Frontal cortex (tissue), 4 donors: ENCODE measurements at places on chromosomes 12 and 14. TPM values are rescaled to one million over a fixed set of nuclear protein-coding genes. Genes with fewer than 3 reads are reported as not detected.

GRCh38 chr12:62258941-62259630, 1.1 kb upstream of the USP15 start:
- DNase-seq: no peak

DNA sequence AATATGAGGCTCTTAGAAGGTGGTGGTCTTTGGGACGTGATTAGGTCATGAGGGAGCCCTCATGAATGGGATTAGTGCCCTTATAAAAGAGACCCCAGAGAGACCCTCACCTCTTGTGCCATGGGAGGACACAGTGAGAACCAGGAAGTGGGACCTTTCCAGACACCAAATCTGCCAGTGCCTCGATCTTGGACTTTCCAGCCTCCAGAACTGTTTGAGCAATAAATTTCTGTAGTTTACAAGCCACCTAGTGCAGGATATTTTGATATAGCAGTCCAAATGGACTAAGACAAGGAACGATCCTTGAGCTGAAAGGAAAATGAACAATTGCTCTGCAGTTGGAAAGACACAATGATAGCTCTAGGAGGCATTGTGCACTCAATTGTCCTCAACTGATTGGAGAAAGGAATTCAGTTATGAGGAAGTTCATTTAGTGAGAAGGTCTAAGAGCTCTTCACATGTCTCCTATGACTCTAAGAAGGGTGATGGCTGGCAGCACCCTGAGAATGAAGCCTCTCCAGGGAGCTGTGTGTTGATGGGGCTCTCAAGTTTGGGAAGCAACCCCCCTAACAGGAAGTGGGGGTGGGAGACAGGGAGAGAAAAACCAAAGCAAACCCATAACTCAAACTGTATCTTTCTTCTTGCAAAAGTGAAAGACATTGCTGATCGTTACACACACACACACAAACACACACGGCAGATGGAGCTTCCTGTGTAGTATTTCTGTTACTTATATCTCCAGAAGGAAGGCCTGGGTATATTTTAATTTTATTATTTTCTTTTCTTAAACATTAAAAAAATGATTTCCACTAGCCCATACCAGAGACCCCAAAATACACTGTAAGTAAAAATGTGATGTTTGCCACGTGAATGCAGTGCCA, 21.0 kb downstream of the CHST11 start:
- no peak for DNase-seq

GRCh38 chr14:65434216-65434850, 21.8 kb downstream of the FUT8 start:
- DNase-seq: no peak

DNA sequence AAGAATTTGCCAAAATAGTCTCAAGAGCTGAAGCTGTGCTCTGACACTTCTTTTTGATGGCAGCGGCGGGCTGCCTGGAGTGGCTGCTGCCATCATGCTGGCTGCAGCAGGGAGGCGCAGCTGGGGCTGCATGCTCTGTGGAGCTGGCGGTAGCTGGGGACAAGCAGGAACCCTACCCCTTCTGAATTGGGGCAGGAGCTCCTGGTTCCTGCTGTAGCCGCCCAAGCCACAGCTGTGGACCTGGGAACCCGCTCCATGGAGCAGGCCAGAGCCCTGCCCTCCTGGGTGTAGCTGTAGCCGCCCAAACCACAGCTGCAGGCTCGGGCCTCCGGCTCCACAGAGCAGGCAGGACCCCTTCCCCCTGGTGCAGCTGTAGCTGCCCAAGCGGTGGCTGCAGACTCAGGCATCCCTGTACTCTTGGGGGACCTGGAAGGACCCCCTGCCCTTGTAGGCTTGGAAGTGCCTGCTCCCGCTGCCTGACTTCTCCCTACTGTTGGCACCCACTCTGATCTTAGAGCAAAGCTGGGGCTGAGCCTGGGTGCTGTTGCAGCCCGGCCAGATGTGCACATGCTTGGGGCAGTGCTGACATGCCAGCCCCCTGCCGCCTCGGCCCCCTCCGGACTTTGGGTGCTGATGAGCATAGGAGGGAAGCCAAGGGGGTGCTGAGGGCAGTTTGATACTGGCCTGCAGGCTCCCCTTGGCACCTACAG, 33.3 kb downstream of the APAF1 start:
- DNase-seq: no peak

Gene CIROP
- total RNA-seq: not detected

- DNase-seq: no peak
These were observed 46.8 kb upstream of the PCED1B start for GRCh38 chr12:47032644-47033043.

GRCh38 chr12:105831372-105831771, 307.4 kb downstream of the NUAK1 start:
- DNase-seq: no peak

DNA sequence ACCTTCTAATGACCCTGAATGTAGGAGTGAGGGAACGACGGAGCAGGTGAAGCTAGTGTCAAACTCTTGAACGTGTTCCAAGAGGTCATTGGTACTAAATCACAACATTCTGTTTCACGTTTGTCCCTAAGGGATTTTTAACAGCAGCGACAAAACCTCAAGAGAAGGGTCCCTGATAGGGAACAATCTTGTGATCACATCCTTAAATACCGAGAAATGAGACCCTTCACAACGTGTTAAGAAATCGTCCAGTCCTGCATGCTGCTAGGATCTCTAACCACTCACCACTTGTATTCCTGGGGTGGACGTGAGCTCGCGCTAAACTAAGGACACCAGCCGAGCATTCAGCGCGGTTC, 134.1 kb upstream of the KRAS start:
- no peak for DNase-seq

GRCh38 chr14:105128059-105128458, 40.5 kb downstream of the JAG2 start:
- no peak for DNase-seq

Gene PAH
- 0.82 TPM for total RNA-seq

Gene RNF212B
- not detected for total RNA-seq

GRCh38 chr12:3135522-3136461, 58.6 kb downstream of the TSPAN9 start:
- peak; percentile 64 for DNase-seq

DNA sequence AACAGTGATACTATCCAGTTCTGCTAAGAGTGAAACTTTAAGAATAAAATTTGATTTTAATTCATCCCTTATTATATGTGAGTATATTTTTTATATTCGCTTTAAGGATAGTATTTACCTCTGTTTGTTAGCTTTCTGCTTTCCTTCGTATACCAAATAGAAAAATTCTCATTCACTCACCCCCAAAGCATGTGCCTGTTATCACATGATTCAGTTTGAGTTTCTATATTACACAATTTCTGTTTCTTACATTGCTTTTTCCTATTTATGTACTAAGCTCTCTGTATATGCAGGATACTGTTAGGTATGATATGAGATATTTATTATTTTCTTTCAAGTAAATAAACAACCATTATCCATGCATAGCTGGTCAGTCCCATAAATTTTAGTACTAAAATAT, 275.2 kb downstream of the FBXL14 start:
- DNase-seq: no peak

GRCh38 chr14:29223947-29224346, 457.4 kb downstream of the FOXG1 start:
- no peak for DNase-seq

GRCh38 chr12:93848523-93849101, 171.4 kb downstream of the CRADD start:
- DNase-seq: no peak

Gene PGF
- total RNA-seq: 2.9 TPM

Gene PLEKHA5
- 69.7 TPM for total RNA-seq

DNA sequence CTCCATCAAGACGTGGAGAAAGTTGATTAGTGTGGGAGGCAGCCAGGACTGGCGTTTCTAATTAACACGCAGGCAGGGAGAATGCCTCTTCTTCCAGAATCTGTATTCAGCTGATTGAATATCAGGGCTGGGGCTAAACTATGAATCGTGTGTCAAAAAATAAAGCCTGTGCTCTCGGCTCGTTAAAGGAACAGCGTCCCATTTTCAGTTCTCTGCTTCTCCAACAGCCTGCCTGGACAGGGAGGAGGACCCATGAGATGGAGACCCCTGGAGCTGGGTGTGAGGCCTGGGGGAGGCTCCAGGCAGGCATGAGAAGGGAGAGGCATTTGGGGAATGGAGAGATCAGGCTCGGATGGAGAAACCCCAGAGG, 28.6 kb upstream of the LHX5 start:
- no peak for DNase-seq

Gene RIMKLB
- total RNA-seq: 164 TPM

Gene RASAL1
- 4.9 TPM for total RNA-seq

Gene PLEKHG3
- 7.3 TPM for total RNA-seq

GRCh38 chr14:33682760-33683159, 268.1 kb downstream of the EGLN3 start:
- no peak for DNase-seq

GRCh38 chr12:124143726-124144125, 151.2 kb upstream of the RFLNA start:
- DNase-seq: no peak

- no peak for DNase-seq
These were observed 3.5 kb upstream of the KLRK1 start for GRCh38 chr12:10393291-10393690.

Gene ATL1
- total RNA-seq: 95.8 TPM

Gene PLEK2
- total RNA-seq: 0.41 TPM

DNA sequence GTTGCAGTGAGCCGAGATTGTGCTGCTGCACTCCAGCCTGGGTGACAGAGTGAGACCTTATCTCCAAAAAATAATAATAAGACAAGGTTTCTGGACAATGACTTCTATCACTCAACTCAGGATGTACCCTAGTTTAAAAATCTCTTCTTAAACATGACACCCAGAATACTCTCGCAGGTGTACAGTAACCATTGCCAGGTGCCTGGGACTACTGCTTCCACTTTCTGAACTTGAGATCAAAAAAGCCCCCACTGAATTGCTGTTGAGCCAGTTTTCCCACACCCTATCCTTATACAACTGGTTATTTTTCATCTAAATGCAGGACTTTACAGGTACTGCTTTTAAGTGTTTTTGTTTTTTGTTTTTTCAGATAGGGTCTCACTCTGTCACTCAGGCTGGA, 36.3 kb downstream of the BORCS5 start:
- no peak for DNase-seq

Gene C12orf50
- not detected for total RNA-seq

GRCh38 chr14:75127903-75128595, 1.2 kb upstream of the NEK9 start:
- DNase-seq: no peak

GRCh38 chr12:10749700-10750384, 26.7 kb upstream of the YBX3 start:
- peak; percentile 31 for DNase-seq

DNA sequence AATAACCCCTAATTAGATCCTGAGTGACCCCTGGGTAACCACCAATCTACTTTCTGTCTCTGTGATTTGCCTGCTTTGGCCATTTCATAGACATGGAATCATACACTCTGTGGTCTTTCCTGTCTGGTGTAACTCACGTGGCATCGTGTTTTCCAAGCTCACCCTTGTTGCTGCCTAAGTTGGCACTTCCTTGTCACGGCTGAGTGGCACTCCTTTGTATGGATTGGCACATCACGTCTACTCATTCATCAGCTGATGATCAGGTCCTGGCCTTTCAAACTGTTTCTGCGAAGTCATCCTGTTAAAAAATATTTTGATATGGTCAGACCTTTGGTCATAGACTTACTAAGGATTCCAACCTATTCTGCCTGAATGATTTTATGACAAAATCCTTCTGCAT, 87.7 kb downstream of the GLT1D1 start:
- DNase-seq: no peak

- DNase-seq: no peak
These were observed 6.8 kb downstream of the KIF26A start for GRCh38 chr14:104144911-104145825.

- no peak for DNase-seq
These were observed 38.4 kb downstream of the AKAP6 start for GRCh38 chr14:32367516-32367915.

- no peak for DNase-seq
These were observed 54.7 kb downstream of the PPM1A start for GRCh38 chr14:60303745-60304144.

- no peak for DNase-seq
These were observed 305.3 kb upstream of the OR4E1 start for GRCh38 chr14:21978999-21979314.

Gene SLC38A2
- total RNA-seq: 252 TPM

DNA sequence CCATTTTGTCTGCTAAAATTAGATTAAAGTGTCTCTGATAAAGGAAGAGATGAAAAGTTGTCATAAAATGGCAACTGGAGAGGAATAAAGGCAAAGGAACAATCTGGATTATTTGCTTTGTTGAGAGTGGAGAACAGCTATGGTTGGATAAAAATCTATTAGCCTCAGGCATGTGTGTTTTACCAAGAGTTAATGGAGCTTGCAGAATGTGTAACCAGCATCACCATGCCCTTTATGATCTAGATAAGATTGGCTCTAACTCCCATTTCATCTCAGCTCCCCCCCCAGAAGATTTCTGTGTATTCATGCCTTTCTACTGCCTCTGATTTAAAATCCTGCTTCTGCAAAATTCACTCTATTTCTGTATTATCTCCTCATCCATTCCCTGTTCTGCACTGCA, 93.8 kb downstream of the GALC start:
- no peak for DNase-seq

GRCh38 chr12:110033888-110034287, 14.4 kb downstream of the C12orf76 start:
- no peak for DNase-seq

DNA sequence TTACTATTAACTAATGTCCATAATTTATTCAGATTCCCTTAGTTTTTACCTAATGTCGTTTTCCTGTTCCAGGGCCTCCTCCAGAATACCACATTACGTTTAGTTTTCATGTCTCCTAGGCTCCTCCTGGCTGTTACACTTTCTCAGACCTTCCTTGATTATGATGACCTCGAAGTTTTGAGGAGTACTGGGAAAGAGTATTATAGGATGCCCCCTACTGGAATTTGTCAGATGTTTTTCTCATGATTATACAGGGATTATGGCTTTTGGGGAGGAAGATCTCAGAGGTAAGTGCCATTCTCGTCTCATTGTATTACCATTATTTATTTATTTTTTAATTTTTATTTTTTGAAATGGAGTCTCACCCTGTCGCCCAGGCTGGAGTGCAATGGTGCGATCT, 17.7 kb upstream of the C1S start:
- no peak for DNase-seq

DNA sequence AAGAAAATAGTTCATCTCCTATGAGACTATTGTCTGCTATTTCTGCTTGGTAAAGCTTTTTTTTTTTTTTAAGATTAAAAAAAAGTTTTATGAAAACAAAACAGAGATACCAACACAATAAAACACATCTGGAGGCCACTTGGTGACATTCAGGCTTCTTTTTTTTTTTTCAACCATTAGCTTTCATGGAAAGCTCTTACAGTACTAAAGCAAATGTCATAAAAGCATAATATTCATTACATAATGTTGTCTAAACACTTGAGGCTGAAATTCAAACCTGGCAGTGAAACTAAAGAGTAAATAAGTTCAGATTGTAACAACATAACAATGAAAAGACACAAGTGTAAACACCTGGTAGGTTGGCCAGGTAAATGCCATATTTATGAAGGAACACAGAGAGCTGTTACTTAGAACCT, 14.7 kb downstream of the PRICKLE1 start:
- DNase-seq: no peak

Gene NKX2-1
- total RNA-seq: 0.82 TPM

- DNase-seq: no peak
These were observed 41.9 kb downstream of the TMEM132D start for GRCh38 chr12:129861951-129862350.

GRCh38 chr14:100552524-100553125, 34.6 kb downstream of the BEGAIN start:
- no peak for DNase-seq

Gene BATF
- 0.82 TPM for total RNA-seq

Gene CCDC85C
- 9.8 TPM for total RNA-seq

- no peak for DNase-seq
These were observed 120.7 kb downstream of the ADGRD1 start for GRCh38 chr12:131074221-131075083.
